Stimulated activated CD8-positive, alpha-beta memory T cell treated with anti-CD3 and anti-CD28 coated beads, Interleukin-4, amount 100 ng/mL, for 1 hour (primary cell): ENCODE measurements at places on chromosomes 1 and 21.

DNA sequence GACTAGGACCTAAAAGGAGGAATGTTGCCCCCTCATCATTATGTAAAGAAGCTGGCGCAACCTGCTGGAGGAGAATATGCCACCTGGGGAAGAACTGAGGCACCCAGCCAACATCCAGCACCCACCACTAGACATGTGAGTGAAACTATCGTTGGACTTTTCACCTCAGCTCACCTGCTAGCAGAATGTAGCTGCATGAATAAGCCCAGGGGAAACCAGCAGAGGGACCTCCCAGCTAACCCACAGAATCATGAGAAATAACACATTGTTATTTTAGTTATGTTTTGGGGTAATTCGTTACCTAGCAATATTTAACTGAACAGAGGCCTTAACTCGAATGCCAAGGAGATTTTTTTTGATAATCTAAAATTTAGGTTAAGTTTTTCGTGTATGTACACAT is 542.5 kb upstream of the DAB1 start:
- DNase-seq, result no peak

GRCh38 chr1:208347191-208347590 is 103.0 kb upstream of the PLXNA2 start:
- DNase-seq, result no peak

GRCh38 chr21:46095083-46095719 is 2.7 kb upstream of the COL6A2 start:
- no peak for DNase-seq

GRCh38 chr1:229884765-229885164 is 182.3 kb upstream of the GALNT2 start:
- DNase-seq, result no peak

DNA sequence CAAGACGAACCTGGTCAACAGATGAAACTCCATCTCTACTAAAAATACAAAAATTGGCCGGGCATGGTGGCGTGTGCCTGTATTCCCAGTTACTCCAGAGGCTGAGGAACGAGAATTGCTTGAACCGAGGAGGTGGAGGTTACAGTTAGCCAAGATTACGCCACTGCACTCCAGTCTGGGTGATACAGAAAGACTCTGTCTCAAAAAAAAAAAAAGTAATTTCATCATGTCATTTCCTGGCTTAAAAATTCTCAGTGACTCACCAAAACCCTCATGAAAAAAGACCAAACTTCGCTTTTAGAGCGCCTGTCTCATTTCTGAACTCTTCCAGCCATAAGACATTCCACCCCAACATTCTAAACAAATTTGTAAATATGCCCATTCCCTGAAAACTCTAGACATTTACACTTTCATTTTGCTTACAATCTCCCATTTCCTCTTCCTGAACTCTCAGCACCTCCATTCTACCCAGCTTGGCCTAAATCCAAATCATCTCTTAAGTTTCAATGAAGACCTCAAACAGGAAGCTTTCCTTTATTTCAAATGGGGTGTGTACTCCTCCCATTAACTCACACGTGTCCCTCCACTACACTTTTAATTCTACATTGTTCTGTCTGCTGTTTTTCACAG is 50.5 kb upstream of the PRRC2C start:
- DNase-seq, result no peak

GRCh38 chr21:46243960-46244361 is 15.4 kb upstream of the LSS start:
- DNase-seq, result no peak

GRCh38 chr1:47507881-47508701 is 70.2 kb downstream of the FOXD2 start:
- no peak for DNase-seq

- DNase-seq, result no peak
These were observed 20.8 kb downstream of the MAB21L3 start for GRCh38 chr1:116131866-116132605.

DNA sequence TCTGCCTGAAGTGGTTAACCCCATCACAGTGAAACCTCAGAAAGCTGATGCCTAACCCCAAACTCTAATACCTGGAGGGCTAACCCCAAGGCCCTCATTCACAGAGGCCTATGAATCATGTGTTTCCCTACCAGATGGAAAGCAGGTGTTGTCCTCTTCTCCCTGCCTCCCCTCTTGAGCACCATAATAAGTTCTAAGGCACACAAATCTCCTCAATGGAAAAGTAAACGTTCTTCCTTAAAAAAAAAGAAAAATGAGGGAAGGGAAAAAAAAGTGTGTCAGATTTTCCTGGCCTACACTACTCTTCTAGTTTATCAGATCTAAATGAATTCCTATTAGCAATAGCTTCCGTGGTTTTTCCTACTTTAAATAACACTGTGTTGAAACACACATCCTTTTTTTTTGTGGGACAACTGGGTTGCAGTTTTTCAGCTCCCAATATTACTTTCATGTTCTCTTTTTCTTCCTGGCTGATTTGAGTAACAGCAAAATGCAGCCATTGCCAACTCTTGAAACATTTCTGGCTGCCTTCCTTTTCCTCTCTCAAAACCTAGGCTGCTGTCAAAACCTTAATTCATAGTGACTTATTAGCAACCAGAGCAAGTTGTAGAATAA is 43.2 kb downstream of the SLC44A3 start:
- DNase-seq, result no peak

GRCh38 chr1:62687421-62687902 is 724 bp downstream of the DOCK7 start:
- DNase-seq, result no peak

DNA sequence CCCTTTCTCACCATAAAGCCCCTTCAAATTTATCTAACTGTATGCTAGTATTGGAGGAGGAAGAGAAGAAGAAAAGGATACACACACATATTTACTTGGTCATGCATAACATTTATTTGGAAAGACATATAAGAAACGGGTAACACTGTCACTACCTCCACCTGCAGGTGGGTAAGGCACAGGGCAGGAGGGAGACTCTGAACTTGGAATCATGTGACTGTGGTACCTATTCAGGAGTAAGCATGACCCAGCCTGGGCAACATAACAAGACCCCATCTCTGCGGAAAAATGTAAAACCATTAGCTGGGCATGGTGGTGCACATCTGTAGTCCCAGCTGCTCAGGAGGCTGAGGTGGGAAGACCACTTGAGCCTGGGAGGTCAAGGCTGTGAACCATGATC is 1.4 kb upstream of the PADI6 start:
- DNase-seq, result no peak

- DNase-seq, result no peak
These were observed 22.3 kb upstream of the ATP5PO start for GRCh38 chr21:33937931-33938339.

DNA sequence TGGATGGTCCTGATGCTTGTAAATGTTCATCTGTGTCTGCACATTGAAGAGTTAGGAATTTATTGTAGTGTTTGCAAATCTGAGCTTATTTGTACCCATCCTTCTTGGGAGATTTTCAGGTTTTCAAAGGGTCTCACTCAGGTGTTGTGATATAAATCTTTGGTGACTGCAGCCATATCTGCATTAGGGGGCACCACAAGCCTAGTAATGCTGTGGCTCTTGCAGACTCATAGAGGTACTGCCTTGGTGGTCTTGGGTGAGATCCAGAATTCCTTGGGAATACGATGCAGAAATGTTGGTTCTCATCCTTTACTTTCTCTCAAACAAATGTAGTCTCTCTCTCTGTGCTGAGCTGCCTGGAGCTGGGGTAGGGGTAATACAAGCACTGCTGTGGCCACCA is 405.9 kb downstream of the TTLL7 start:
- no peak for DNase-seq

DNA sequence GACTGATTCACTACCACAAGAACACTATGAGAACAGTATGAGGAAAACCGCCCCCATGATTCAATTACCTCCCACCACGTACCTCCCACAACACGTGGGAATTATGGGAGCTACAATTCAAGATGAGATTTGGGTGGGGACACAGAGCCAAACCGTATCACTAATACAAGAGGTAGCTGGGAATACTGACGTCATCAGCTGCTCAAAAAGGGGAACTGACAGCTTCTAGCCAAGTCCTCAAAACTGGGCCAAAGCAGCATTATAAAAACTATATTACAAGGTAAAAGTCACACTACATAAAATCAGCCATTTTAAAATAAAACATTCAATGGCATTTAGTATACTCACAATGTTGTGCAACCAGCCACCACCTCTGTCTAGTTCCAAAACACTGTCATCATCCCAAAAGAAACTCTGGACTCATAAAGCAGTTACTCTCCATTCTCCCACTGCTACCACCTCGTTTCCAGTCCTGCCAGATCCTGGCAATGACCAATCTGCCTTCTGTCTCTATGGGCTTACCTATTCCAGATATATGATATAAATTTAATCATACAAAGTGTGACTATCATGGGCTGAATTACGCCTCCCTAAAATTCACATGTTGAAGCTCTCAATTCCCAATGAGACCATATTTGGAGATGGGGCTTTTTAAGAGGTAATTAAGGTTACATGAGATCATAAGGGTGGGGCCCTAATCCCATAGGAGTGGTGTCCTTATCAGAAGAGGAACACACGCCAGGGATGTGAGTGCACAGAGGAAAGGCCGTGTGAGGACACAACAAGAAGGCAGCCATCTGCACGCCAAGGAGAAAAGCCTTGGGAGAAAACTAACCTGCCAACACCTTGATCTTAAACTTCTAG is 192.1 kb downstream of the SETD4 start:
- DNase-seq, result no peak

DNA sequence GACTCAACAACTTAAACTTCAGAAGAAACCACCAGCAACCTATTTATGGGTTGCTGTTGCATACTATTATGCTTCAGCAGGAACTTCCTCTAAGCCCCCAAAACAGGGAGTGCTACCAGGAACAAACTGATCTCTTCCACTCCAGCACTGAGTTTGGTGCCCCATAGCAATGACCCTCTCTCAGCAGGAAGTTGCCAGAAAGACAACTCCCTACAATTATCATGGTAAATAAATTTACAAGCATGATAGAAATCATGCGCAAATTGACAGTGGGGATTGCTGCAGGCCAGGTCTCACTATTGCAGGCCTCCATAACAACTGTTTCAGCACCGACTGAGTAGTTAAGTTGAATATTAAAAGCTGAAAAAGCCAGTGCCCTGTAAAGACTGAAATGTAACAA is 180.6 kb downstream of the PLA2G4A start:
- no peak for DNase-seq

- DNase-seq, result no peak
These were observed at the start of gene ETV3L for GRCh38 chr1:157099633-157100009. TSS of gene ETV3L (minus strand) at chr1:157099808. CDS start at chr1:157099523, 285 bp downstream.

GRCh38 chr1:67393737-67394136 is 36.5 kb downstream of the SERBP1 start:
- no peak for DNase-seq

DNA sequence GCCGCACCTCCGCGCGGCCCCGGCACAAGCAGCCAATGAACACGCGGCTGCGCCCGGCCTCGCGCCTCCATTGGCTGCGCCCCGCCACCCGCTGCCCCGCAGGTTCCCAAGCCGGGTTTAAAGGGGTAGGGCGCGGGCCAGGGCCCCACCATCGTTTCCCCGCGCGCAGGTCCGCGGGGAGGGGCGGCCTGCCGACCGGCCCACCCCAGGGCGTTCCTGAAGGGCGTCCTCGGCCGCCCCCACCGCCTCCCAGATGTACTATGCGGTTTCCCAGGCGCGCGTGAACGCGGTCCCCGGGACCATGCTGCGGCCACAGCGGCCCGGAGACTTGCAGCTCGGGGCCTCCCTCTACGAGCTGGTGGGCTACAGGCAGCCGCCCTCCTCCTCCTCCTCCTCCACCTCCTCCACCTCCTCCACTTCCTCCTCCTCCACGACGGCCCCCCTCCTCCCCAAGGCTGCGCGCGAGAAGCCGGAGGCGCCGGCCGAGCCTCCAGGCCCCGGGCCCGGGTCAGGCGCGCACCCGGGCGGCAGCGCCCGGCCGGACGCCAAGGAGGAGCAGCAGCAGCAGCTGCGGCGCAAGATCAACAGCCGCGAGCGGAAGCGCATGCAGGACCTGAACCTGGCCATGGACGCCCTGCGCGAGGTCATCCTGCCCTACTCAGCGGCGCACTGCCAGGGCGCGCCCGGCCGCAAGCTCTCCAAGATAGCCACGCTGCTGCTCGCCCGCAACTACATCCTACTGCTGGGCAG is at the start of gene OLIG1:
OLIG1 (plus strand) TSS at position 148 of the 750 bp plus-strand sequence; CDS start at position 254, 106 bp downstream.
- DNase-seq, result no peak

GRCh38 chr1:46446646-46447498 is 42.8 kb upstream of the DMBX1 start:
- DNase-seq, result peak; percentile 41

DNA sequence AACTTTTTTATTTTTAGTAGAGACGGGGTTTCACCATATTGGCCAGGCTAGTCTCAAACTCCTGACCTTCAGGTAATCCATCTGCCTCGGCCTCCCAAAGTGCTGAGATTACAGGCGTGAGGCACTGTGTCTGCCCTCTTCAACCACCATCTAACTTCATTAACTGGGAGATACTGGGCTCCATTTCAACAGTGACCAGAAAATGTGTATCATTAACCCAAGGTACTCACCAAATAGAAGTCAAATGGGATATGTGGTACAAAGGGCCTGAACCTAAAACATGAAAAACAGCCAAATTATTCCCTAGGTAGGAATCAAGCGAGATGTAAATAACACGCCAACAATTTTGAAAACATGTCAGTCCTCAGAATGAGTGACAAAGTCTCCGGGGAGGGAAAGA is 1.2 kb downstream of the ILF2 start:
- DNase-seq, result no peak

GRCh38 chr1:55076356-55076755 is 37.0 kb downstream of the PCSK9 start:
- DNase-seq, result no peak

GRCh38 chr1:29157269-29157601 is 24.5 kb downstream of the SRSF4 start:
- DNase-seq, result no peak

GRCh38 chr1:214037468-214037867 is 49.7 kb downstream of the PROX1 start:
- no peak for DNase-seq

GRCh38 chr1:6477039-6477820 is 11.3 kb upstream of the TNFRSF25 start:
- DNase-seq, result no peak

GRCh38 chr1:247453245-247453644 is 4.7 kb downstream of the OR2B11 start:
- no peak for DNase-seq

- no peak for DNase-seq
These were observed 456.1 kb upstream of the ADAMTS5 start for GRCh38 chr21:27423038-27423437.

DNA sequence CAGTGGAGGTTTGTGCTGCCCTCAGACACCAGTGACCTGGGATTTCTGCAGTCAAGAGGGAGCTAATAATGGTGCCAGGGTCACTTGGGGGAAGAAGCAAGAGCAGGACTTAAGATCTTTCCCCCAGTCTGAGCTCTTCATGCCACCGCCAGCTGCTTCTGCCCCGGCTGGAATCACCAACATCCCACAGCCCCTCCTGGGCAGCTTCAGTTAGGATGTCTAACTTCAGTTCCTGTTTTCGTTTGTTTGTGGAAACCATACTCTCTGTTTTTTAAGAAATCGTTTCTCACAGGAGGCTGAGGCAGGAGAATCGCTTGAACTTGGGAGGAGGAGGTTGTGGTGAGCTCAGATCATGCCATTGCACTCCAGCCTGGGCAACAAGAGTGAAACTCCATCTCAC is 25.6 kb upstream of the PRDM2 start:
- no peak for DNase-seq
